Aorta (tissue), 5 donors: ENCODE measurements at places on chromosomes 16 and 17. TPM values are rescaled to one million over a fixed set of nuclear protein-coding genes. Genes with fewer than 3 reads are reported as not detected.
A peak's percentile ranks its signal among the peaks of the same experiment; 100 is the strongest.

DNA sequence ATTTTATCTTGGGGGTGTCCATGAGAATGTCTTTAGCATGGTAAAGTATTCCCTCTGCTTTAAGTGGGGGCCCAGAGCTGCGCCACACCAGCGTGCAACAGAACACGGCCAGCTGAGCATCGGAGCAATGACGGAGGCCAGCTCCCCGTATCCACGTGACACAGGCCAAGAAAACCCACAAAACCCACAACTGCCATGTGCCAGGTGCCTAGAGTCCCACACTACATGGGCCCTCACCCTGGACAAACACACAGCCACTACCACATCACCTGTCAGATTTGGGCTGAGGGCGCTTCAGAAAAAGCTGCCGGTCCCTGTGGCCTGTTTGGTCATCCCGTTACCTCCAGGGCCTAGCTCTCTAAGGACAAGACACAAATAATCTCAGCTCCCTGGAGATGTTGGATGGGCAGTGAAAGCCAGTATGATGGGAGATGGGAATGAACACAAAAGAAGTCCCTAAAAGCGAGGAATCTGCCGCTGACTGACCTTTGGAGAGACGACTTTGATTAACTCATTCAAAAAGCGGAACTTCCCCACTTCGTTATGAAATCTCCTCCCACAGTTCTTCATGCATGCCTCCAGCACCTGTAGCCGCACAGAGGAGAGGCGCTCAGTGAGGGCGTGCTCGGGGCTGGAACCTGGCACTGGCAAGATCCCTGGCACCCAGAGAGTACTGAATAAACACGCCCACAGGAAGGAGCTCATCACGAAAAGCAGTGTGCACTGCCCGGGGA, 17.1 kb downstream of the GGA3 start:
- H3K4me1 ChIP-seq: no peaks in the 10 kb centered on the region
- H3K36me3 ChIP-seq: peaks cover 9% of the 10 kb centered on the region
- DNase-seq: no peak
- no peaks in the 10 kb centered on the region for H3K27me3 ChIP-seq
- H3K27ac ChIP-seq: no peak overlapping the region

- no peak overlapping the region for H3K4me3 ChIP-seq
- no peaks in the 10 kb centered on the region for H3K27me3 ChIP-seq
- no peak for DNase-seq
Observed at GRCh38 chr16:50525716-50526115, 22.5 kb upstream of the NKD1 start.

GRCh38 chr16:50591800-50592771, 43.9 kb downstream of the NKD1 start:
- H3K4me1 ChIP-seq: no peaks in the 10 kb centered on the region
- no peaks in the 10 kb centered on the region for H3K27me3 ChIP-seq
- peak; percentile 91 for DNase-seq
- no peaks in the 10 kb centered on the region for H3K36me3 ChIP-seq
- H3K27ac ChIP-seq: no peak overlapping the region

DNA sequence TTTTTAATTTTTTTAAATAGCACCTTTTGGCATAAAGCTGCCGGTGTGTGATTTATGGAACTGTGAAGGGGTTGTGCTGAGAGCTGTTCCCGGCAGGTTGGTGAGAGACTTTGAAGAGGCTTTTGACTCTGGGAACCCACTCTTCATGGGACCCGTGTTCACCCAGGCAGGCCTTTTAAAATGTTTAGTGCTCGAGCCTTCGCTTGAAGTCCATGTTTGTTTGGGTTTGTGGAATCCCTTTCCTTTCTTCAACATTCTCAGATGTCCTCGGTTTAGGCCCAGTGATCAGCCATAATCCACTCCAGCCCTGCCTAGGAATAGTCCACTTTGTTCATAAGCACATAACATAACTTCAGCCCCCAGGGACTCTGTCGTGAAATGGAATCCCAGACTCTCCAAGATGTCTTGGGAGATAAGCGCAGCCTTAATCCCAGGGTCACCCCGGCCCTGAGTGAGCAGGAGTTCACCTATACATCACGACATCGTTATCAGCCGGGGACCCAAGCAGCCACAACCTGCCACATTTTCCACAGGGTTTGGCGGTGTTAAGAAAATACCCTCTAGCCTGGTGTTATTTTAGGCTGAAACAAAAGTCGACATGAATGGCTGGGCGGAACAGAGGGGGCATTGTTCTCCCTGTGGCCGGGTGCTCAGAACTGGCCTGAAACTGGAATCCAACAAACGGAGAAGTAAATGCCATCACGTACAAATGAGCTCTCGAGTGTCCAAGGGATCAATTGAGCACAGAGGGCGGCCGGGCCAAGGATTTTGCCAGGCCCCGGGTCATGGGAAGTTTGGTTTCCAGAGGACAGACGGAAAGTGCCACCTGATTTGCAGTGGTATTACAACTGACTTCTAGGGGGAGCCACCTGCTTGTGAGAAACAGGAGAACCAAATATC, 145.7 kb upstream of the IRX3 start:
- H3K36me3 ChIP-seq: no peaks in the 10 kb centered on the region
- DNase-seq: no peak

- no peaks in the 10 kb centered on the region for H3K36me3 ChIP-seq
- H3K27ac ChIP-seq: no peak overlapping the region
- H3K27me3 ChIP-seq: no peaks in the 10 kb centered on the region
- no peak for DNase-seq
- H3K4me1 ChIP-seq: no peaks in the 10 kb centered on the region
Observed at GRCh38 chr17:19619705-19620325, 28.7 kb upstream of the ALDH3A2 start.

GRCh38 chr17:1181753-1182137, 2.0 kb upstream of the ABR start:
- no peaks in the 10 kb centered on the region for H3K36me3 ChIP-seq
- no peak overlapping the region for H3K4me3 ChIP-seq
- DNase-seq: no peak
- no peak overlapping the region for H3K27ac ChIP-seq
- no peaks in the 10 kb centered on the region for H3K4me1 ChIP-seq
- H3K27me3 ChIP-seq: no peaks in the 10 kb centered on the region

The FSCN2 gene
- total RNA-seq: 3.1 TPM
